ENCODE measurements at places on chromosomes 7 and 10.
A peak's percentile ranks its signal among the peaks of the same experiment; 100 is the strongest.

DNA sequence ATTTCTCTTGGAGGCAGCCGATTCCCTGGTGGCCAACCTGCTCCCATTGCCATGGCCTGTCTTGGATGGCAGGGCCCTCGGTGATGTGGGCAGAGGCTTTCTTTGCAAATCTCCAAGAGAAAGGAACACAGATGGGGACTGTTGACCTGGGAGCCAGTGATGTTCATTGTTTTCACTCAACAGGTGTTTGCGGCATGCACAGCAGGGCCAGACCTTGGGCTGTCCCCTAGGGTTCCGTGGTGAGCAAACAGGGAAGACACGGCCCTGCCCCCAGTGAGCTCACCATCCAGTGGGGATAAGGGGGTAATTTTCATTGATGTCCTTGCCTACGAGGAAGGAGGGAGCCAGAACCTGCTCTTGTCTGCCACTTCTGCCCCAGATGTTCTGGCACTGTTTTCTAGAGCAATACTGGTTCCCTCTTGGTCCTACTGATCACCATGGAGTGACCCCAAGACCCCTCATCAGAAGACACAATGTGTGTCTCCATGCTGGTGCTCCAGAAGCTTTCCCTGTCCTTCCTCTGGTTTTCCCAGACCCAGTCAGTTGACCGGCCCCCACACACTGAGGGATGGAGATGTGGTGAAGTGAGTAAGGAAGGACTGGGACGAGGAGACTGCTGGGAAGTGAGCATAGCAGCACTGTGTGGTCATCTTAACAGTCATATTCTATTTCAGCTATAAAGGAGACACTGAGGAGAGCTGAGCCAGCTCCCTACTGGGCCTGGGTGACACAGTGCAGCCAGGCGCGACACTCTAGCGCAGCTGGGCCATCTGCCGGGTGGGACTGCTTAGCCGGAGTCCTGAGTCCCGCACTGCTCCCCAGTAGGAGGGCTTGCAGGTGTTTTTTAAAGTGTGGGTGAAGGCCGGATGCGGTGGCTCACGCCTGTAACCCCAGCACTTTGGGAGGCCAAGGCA, 20.4 kb upstream of the FIGNL1 start:
- no peak for DNase-seq

GRCh38 chr7:143399151-143399550, 9.5 kb downstream of the EPHA1 start:
- DNase-seq, result peak; percentile 27

DNA sequence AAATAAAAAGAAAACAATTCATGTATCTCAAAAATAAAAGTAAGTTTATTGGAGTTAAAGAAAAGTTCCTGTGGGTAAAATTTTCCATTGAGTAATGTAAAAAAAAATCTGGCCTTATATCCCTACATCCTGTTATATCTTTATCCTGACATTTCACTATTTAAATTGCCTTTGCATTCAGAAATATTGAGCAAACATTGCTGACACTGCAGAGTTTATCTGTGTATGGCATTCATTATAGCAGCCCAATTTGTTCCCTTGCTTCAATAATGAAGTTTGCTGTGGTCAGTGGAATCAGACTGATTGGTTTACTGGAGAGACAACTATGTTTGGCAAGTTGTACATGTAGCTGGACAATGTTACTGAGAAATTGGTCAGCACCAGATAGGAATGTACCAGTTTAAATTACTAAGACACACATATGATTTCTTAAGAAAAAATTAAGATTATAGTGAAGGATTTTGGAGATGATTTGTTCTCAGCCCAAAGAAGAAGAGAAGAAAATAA, 271.7 kb downstream of the ANKRD7 start:
- DNase-seq, result no peak

- DNase-seq, result no peak
Observed at GRCh38 chr10:67308912-67309311, 383.1 kb downstream of the LRRTM3 start.

DNA sequence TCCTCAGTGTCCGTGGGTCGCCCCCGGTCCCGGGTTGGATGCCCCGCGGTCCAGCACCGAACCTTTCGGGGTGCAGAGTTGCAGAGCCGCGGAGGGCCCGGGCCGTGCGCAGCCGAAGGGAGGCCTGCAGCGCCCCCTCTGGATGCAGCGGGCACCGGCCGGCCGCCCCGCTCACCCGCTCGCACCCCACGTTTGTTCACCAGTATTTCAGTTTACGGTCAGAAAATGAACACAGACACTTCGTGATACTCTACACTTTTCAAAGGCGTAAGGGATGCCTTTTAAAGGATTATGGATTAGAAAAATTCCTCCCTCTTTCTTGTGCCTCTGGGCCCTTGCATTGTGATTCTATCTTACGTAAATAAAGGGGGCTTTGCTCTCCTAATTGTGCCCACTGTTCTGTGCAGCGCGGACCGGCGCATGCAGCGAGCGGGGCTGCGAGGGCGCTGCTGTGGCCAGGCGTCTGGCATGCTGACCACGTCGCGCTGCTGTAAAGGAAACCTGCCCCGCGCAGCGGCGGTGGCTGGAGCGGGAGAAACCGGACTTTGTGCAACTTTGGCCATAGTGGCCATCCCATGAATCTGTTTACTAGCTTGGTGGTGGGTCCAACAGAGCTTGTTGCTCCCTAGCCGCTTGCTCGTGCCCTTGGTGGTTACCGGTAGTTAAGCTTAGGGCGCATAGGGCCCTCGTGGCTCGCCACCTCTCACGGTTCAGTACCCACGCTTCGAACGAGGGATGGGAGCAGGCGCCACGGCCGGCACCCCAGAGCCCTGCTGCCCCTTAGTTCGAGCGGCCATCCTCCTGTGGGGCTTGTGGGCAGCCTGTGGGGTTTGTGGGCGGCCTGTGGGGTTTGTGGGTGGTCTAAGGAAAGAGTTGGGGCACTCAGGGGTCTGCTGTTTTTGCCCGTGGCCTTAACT, 739 bp upstream of the MEST start:
- DNase-seq, result peak; percentile 84

- DNase-seq, result no peak
Observed at GRCh38 chr10:15723803-15724202, 4.1 kb upstream of the ITGA8 start.

- DNase-seq, result peak; percentile 83
Observed at GRCh38 chr10:71964098-71964742, at the start of gene CHST3. TSS of gene CHST3 (plus strand) at chr10:71964395. CDS start at chr10:72005843, 41,448 bp downstream.

DNA sequence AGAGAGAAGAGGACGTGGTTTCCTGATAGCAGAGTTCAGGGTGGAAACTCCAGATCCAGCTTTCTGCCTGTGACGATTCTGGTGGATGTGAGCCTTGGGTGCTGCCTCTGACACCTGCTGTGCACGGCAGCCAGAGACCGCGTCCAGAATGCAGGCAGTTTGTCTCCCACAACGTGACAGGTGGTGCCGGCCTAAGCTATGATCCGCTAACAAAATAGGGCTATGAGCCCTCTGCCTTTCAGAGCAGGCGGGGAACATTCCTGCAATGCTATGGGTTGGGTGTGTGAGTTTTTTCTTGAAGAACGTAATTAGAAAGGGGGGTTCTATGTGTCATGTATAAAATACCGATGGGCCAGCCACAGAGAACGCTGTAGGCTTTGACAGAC, 297.3 kb upstream of the PRKCQ start:
- DNase-seq, result peak; percentile 50

GRCh38 chr10:86657011-86657395, 2.7 kb downstream of the OPN4 start:
- peak; percentile 2 for DNase-seq

DNA sequence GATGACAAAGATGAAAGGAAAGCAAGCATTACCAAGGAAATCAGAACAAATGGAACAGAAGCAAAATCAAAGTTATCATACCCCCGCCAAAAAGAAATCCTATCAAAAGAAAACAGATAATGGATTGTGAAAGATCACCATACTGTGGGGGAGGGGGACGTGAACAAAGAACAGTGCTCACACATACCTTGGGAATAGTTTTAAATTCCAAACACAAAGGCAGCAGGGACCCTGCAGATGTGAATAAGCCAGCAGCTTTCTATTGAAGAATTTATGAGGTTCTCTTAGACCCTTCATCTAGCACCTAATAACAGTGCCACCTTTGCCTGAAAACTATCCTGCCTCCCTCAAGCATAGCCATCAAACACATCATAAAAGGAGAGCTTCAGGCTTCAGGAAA, 94.0 kb downstream of the AKR1D1 start:
- DNase-seq, result no peak

GRCh38 chr7:82605247-82605864, 161.8 kb upstream of the CACNA2D1 start:
- DNase-seq, result no peak

- DNase-seq, result peak; percentile 63
Observed at GRCh38 chr7:151137076-151137675, 30.3 kb downstream of the GBX1 start.

- no peak for DNase-seq
Observed at GRCh38 chr10:29557665-29558064, 77.1 kb downstream of the SVIL start.

DNA sequence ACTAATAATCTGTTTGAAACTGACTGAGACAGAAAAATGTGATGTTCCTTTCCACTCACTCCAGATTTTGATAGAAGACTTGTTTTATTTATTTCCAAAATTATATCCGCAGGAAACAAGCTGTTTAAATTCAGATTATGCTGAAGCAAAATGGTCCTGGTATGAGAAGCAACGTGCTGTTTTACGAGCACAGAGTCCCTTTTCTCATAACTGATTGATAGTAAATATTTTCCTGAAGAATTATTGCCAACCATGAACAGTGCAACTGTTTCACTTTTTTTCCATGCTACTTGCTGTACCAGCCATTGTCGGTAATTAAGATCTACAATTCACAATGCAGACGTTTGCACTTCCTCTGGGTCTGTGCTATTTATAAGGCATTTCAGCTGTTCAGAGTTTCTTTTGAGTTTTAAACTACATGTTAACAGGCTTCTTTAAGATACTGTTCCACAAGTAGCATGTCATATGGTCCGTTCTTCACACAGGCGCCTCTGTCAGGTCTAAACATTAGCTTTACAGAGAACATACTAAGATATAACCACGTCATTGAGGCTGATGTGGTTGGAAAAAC, 103.8 kb downstream of the POLL start:
- DNase-seq, result no peak

DNA sequence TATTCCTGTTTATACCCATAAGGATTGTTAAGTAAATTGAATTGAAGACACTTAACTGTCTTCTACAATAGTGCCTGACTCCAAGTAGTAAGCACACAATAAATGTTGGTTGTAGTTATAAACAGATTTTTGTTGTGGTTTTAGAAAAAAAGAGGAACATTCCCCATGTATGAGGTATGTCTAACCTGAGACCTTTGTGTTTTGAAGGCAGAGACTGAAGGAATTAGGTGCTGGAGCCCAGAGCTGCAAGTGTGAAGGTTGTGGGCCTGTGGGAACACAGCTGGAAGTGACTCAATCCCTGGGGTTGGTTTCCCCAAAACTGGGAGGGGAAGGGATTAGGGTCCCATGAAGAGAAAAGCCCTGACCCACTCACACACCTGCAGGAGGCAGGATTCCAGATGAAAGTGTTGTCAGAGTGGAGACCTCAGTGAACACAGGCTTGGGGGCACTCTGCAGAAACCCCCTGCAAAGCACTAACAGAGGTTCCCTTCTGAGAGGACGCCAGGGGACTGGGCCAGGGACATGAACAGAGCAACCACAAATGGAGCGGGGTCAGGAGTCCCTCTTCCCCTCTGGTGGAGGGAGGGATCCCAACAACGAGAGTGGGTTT, 265.1 kb upstream of the KLF14 start:
- DNase-seq, result no peak

DNA sequence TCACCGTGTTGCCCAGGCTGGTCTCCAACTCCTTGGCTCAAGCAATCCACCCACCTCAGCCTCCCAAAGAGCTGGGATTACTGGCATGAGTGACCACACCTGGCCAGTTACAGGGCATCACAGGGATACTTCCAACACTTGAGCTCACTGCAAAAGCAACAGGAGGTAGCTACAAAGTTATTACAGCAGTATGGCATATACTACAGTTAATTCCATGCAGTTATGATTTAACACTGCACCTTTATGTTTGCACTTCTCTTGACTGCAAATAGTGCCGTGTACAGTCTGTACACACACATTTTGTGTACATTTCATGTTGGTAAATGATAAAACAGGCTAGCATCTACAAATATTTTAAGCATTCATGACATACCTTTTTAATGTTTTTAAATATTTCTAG, 21.3 kb downstream of the SRPK2 start:
- no peak for DNase-seq

GRCh38 chr7:93910076-93910994, 4.0 kb downstream of the GNGT1 start:
- DNase-seq, result no peak

GRCh38 chr7:101580596-101580995, 48.5 kb downstream of the MYL10 start:
- DNase-seq, result peak; percentile 7

DNA sequence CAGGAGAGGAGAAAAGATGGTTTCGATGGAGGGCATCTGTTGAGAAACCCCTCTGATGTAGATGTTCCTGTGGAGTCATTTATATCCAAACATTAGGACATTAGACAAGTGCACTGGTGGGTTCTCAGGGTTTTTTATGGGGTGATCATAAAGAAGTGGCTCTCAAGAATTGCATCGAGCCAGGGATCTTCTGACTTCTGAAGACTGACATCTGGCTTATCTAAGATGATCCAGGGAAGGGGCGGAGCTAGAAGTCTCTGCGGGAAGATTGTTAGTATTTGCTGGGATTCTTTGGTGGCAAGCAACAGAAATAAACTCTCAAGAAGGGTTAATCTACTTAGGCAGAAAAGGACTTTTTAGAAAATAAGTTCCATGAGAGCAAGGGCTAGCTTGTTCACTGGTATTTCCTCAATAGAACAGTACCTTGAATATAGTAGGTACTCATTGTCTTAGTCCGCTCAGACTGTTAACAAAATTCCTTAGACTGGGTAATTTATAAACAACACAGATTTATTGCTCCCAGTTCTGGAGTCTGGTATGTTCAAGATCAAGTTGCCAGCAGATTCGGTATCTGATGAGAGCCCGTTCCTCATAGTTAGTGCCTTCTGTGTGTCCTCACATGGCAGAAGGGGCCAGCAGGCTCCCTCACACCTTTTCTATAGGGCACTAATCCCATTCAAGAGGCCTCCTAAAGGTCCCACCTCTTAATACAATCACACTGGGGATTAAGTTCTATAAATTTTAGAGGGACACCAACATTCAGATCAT, 28.5 kb upstream of the SYPL1 start:
- DNase-seq, result no peak

GRCh38 chr10:129936923-129937300, 27.2 kb downstream of the EBF3 start:
- no peak for DNase-seq

DNA sequence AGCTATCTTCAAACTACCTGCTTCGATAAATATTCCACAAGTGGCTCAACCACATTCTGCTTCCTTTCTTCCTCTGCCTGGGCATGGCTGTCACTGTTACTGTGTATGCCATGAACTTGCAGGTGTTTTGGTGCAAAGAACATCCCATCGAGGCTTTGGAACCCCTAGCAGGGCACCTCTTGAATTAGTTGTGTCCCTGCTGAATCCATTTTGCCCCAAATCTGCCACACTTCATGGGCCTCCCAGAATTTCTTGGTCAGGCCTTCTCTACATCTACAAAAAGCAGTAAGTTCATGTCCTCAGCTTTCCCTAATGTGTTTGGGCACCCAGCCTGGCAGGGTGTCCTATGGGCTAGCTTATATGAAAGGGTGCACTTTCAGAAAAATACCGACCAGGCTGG, 53.6 kb downstream of the AKR1B1 start:
- DNase-seq, result no peak

GRCh38 chr10:117674646-117675045, 132.1 kb downstream of the EMX2 start:
- DNase-seq, result no peak
